Activated CD4-positive, alpha-beta T cell treated with anti-CD3 and anti-CD28 coated beads for 4 hours (primary cell): ENCODE measurements at places on chromosomes 6 and 20.

GRCh38 chr6:169366258-169366901, 112.7 kb upstream of the THBS2 start:
- no peak for DNase-seq

DNA sequence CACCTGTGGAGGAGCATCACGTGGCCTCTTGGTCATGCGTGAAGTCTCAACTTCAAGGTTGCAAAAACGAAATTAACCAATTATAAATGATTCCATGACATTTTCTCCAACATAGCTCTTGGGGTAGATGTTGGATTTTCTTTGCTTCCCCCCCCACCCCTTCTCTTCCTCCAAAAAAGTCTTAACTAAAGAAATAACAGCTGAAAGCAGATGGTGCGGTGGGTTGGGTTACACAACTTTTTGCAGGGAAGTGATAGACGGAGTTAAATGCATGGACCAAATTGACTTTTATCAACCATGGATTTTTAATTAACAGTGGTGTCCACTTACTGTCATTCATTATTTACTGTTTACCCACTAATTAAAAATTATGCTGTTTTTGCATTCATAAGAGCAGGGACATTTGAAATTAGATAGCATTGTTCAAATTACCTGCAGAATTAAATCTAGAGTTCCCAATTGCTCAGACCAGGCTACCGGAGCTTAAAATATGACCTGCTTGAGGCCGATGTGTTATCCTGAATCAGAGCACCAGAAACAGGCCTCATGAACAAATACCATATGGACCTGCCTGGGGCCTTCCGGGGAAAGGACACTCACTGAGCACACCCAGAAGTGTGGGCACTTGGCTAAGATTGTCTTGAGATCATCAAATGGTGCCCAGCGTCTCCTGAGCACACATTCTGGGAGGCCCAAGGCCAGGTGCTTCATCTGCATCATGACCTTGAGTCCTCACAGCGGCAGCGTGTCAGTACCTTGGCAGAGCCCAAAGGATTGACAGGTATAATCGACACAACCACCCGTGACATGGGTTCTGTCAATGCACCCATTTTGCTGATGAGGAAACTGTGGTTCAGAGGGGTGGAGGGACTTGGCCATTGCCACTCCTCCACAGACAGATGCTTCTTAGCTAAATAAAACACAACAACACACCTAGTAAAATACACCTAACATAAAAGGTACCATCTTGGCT, 41.5 kb downstream of the APCDD1L start:
- no peak for DNase-seq

- DNase-seq = no peak
Measured at GRCh38 chr20:58515233-58516212, at the start of gene APCDD1L. Gene APCDD1L (minus strand): TSS chr20:58515399. CDS start chr20:58514707, 692 bp downstream.

DNA sequence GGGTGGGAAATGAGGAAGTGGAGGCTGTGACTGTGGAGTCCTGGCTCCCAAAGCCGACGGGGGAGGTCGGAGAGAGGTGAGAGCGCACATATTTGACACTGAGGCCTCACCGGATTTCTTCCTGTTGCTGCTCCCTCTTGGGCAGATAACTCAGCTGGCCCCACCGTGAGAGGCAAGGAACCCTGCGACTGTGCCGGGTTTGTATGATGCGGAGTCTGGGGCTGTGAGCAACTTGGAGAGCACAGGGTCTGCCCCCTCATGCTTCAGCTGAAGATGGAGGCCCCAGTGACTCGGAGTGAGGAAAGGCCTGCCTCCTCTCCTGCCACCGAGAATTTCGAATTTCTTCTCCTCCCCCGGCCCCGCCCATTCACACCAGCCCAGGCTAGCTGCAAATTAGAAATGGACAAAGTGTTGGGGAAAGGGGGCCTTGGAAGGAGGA, 160.6 kb downstream of the GRM4 start:
- no peak for DNase-seq

- no peak for DNase-seq
Measured at GRCh38 chr20:6120491-6120988, 2.3 kb downstream of the FERMT1 start.

DNA sequence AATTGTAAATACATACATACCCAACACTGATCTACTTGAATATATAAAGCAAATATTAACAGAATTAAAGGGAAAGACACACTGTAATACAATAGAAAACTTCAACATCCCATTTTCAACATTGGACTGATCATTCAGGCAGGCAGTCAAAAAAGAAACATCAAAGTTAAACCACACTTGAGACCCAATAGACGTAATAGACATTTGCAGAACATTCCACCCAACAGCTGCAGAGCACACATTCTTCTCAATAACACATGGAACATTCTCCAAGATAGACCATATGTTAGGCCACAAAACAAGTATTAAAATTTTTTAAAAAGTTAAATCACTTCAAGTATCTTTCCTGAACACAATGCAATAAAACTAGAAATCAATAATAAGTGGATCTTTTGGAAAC, 698.2 kb downstream of the COL12A1 start:
- no peak for DNase-seq

- DNase-seq = no peak
Measured at GRCh38 chr6:11911538-11911937, 100.6 kb upstream of the HIVEP1 start.

GRCh38 chr20:15862178-15862577, 711.1 kb downstream of the KIF16B start:
- no peak for DNase-seq

- DNase-seq = no peak
Measured at GRCh38 chr20:10430000-10430466, 4.0 kb downstream of the MKKS start.

DNA sequence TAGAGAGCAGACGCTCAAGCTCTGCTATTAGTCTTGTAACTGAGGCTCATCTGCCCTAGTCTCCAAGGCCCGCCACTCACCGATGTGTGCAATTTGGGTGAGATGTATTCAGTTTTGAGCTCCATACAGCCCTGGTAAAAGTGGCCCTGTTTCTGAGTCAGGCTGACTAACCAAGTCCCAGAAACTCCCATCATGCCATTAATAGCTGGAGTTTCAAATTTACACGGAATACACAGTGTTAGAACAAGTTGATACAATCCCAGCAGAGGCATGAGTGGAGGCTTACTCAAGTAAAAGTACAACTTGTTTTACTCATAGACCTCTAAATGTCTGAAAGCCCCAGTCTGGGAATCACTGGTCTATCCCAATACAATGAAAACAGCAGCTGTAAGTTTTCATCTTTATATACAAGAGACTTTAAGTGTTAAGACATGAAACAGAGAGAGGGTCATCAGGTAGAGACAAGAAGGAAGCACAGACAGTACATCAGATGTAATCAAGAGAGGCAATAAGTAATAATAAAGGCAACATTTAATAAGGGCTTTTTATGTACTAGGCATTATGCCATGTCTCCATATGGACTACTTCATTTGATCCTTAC, 42.4 kb downstream of the RTN4IP1 start:
- DNase-seq = no peak

DNA sequence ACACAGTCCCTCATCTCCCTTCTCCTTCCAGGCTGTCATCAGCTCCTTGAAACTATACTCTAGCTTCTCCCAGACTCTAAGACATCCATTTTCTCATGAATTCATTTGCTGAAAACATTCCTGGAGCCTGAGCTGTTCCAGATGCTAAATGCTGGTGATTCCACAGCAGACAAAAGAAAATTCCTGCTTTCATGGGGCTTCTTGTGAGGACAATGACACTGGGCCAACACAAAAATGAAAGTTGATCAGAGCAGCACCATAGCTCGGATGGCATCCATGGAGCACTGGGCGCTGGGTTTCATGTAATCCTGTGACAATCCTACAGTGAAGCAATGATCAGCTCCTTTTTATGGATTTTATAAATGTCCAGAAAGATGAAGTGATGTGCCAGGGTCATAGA, 47.4 kb upstream of the STX16 start:
- DNase-seq = no peak

DNA sequence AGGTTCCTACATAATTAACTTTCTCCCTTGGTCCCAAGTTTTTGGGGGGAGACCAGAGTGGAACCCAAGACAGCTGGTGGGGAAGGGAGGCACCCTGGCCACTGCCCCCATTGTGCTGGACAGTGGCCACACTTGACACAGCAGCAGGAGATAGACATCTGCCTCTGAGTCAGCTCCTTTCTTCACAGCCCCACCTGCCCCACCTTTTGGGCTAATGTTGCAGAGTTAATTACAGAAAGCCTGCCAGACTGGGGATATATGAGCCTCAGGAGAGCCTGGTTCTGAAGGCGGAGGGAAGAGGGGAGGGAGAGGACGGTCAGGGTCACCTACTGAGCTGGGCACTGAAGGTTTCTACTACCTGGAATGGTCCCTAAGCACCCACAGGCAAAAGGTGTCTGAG, 50.6 kb downstream of the MAFB start:
- no peak for DNase-seq

DNA sequence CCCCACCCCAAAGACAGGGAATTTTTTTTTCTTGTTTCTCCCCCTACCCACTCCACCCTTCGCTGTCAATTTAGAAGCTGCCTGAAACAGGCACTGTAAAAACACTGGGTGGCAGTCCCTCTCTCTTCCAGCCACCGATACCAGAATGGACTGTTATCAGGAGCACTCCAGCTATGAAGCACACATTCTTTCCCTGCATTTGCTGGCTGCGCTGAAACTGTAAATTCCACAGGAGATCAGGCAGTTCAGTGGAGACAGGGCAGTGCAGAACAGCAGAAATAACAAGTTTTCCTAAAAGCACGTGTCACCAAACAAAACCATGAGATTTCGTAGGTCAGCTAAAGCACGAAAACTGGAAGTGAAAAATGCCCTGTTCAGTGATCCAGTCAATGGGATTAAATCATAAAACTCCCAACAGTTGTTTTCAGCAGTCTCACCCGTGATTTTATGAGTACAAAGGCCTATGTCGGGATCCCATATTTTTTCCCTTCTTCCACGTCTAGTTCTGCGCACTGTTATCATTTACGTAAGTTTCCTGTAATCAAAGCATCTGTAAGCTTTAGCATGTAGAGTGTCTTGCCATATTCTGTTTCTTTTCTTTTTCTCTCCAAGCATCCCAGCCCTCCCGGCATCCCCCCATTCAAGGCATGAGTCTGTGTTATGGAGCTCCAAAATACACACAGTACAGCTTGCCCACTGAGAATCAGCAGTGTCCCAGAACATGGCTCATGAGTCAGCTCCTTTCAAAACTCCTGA, 359.9 kb upstream of the EPHA7 start:
- DNase-seq = no peak

DNA sequence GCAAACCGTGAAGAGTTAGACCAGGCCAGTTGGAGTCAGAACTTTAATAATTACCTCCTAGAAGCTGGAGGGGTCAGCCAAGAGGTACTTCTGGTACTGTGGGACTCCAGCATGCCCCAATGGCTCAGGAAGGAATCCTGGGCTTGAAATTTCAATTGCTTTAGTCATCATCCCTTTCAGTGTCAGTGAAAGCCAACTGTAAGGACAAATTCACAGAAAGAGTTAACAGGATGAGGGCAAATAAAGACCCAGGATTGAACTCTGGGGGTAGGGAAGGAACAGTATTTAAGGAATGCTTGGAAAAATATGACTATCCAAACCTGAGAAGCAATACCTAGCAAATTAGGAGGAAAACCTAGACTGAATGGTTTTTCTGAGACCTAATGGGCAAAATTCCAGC, 735.1 kb upstream of the MARCKS start:
- no peak for DNase-seq

- no peak for DNase-seq
Measured at GRCh38 chr6:62479697-62480220, 193.7 kb upstream of the KHDRBS2 start.

GRCh38 chr6:148272597-148272996, 70.0 kb upstream of the SASH1 start:
- no peak for DNase-seq

- DNase-seq = no peak
Measured at GRCh38 chr6:57087916-57088315, 2.1 kb upstream of the ZNF451 start.

- DNase-seq = no peak
Measured at GRCh38 chr6:124400261-124400999, 561.8 kb upstream of the RNF217 start.

DNA sequence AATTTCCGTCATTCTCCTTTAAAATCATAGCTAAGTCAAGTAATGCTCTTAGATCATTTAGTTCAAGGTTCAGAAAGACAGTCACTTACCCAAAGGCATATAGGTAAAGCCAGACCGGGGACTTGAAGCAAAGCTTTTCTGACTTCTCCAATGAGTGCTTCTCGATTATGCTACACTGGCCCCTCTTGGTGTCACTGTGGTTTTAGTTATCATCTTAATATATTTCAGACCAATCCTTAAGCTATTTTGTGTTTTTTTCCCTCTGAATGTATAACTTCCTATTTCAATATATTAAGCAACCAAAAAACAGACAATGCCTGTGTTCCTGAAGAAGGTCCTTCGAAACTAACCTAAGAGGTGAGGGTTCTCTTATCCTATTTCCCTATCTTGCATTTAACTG, 3.9 kb downstream of the PRDM1 start:
- no peak for DNase-seq

GRCh38 chr6:39217177-39217864, 12.0 kb downstream of the KCNK5 start:
- no peak for DNase-seq

- no peak for DNase-seq
Measured at GRCh38 chr20:32218156-32218900, 10.6 kb downstream of the POFUT1 start.

DNA sequence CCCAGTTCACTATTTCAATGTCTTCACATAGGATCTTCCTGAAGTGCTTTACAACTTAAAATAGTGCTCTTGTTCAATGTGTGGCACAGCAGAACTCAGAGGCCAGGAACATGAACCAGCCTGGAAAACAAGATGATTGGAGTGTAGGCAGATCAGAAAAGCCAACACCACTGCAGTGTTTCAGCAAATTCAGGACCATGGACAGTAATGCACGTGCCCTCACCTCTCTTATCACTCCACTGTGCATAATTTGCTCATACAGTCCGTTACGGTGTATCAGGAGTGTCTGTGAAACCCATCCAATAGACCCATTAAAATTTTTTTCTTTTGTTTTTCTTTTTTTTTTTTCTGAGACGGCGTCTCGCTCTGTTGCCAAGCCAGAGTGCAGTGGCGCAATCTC, 27.6 kb upstream of the HACE1 start:
- no peak for DNase-seq

DNA sequence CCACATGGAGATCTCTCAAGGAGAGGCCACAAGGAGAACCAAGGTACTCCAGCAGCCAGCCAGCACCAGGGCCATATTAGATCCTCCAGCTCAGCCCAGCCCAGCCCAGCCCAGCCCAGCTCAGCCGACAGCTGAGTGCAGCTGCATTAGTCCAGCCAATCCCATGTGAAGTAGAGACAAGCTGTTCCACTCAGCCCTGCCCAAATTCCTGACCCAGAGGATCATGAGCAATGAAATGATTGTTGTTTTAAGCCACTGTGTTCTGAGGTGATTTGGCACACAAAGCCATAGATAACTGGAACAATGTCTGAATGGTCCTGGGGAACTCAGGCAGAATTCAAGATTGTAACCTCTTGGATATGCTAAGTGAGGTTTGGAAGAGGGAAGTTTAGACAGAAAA, 59.5 kb upstream of the BMP2 start:
- no peak for DNase-seq

DNA sequence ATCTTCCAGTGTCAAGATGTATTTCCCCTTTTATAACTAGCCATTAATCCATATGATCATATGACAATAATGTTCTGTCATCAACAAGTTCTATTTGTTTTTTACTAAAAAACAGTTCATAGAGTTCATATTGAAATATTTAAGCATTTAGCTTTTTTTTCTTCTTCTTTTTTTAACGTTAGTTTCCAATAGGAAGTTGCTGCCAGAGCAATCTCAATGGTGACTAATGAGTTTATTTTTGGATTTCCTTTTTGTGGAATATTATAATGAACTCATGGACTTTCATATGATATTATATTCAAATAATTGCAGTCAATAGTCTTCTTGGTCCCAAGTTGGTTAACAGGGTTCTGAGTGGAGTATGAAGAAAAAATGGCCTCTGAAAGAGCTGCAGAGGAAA, 343.3 kb downstream of the BCKDHB start:
- no peak for DNase-seq
